ENCODE measurements at places on chromosomes 2 and 18.
A peak's percentile ranks its signal among the peaks of the same experiment; 100 is the strongest.

DNA sequence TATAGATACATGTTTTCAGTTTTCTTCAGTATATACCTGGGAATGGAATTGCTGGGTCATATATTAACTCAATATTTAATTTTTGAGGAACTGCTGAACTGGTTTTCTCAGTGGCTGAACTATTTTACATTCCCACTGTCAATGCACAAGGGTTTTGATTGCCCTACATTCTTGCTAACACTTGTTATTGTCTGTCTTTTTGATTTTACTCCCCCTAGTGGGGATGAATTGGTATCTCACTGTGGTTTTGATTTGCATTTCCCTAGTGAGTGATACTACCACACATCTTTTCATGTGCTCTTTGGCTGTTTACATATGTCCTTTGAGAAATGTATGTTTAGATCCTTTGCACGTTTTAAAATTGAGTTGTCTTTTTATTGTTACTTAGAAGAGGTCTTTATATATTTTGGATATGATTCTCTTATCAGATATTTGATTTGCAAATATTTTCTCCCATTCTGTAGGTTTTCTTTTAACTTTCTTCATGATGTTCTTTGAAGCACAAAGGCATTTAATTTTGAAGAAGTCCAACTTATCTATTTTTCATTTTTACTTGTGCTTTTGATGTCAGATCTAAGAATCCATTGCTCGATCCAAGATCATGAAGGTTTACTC is 36.2 kb downstream of the ASB1 start:
- DNase-seq = peak; percentile 39

- DNase-seq = no peak
Measured at GRCh38 chr2:171763602-171764001, 76.3 kb downstream of the DYNC1I2 start.

- no peak for DNase-seq
Measured at GRCh38 chr2:233010569-233011267, 2.3 kb downstream of the NGEF start.

DNA sequence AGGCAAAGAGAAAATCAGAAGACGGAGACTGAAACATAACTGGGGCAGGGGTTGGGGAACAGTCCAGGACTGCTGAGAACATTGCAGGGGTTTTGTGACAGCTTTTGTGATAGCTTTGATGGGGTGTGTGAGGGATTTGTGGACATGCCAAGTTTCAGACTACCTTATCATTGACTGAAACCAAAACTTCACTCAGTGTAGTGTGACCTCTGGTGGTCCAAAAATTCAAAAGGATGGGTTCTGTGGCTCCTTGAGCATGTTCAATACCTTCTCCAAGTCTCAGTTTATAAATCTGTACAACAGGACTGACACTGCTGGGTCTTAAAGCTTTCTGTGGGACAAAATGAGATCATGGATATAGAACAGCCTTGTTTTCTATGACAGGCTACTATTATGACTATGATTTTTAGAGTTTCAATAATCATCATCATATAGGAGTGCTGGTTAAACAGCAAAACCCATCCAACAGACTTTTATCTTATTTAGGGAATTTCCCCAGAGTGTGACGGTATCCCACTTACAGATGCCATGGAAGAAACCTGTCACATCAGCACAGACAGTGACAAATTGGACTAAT is 259.2 kb upstream of the SLC14A2 start:
- DNase-seq = no peak

- DNase-seq = no peak
Measured at GRCh38 chr2:51782921-51783765, 751.2 kb upstream of the NRXN1 start.

All from HEK293T (cell line).